ENCODE measurements at places on chromosomes 7 and 10.

GRCh38 chr10:101609481-101609880, 21.4 kb downstream of the DPCD start:
- DNase-seq = no peak

GRCh38 chr10:26755443-26755903, 58.0 kb downstream of the PDSS1 start:
- peak; percentile 13 for DNase-seq

DNA sequence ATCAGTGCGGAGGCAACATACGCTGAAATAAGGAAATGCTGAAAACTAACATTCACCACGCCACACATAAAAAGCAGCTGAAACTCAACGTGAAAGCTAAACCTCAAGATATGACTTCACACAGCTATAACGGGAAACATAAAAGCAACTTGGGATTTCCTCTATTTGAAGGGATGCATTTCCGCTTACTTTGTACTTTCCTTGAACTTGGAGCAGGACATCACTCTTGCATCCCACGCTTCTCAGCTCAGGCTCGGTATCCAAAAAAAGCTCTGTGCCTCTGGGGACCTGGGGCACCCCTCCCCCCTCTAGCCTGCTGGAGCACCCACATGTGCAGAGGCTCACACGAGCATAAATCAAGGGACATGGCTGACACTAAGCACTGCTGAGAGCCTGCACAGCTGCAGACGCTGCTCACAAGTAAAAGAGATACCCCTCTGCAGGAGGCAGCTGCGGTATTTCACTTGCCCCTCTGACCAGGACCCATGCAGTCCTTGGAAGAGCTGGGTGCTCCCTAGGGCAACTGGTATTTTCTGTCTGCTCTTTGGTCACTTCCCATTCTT, 34.2 kb downstream of the PARD3 start:
- peak; percentile 12 for DNase-seq

GRCh38 chr10:69215405-69216171, 4.5 kb upstream of the HKDC1 start:
- no peak for DNase-seq

DNA sequence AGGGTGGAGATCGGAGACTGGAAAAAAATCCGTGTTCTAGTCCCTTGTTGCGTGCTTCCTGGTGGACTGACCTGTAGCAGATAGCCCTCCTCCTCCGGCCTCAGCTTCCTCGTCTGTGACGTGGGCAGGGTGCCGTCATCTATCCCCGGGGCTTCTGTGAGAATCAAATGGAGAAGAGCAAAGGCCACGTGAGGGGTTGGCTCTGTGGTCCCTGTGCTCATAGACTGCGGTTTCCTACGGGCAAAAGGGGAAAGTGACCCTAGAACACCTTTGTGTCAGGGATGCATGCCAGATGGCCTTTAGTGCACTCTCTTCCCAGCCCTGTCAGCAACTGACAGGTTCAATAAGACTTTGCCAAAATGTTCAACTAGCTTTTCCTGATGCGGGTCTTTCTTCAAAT, 33.7 kb downstream of the GRK5 start:
- no peak for DNase-seq

DNA sequence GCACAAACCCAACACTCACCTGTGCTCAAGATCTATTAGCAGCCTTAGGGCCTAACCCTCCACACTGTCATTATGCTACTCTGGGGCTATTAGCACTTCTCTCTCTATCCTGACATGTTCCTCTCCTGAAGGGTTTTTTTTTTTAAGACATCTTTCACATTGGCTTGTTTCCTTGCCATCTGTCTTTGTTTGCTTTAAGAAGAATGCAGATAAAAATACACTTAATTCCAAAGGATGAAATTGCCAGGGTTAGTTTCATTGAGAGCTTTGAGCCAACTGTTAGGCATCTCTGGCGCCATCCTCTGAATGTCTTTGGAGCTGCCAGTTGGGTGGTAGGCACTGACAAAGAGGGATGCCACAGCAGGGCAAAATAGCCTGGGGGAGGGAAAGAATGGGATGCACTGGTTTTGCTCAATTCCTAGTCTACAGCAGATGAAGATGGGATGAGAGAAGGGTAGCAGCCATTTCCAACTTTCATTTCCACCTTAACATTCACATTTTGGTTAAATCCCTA, 399.2 kb downstream of the SORCS1 start:
- DNase-seq = no peak

GRCh38 chr7:135785065-135785464, 36.5 kb upstream of the FAM180A start:
- DNase-seq = no peak

- no peak for DNase-seq
Measured at GRCh38 chr10:18478354-18478753, 173.0 kb downstream of the NSUN6 start.

DNA sequence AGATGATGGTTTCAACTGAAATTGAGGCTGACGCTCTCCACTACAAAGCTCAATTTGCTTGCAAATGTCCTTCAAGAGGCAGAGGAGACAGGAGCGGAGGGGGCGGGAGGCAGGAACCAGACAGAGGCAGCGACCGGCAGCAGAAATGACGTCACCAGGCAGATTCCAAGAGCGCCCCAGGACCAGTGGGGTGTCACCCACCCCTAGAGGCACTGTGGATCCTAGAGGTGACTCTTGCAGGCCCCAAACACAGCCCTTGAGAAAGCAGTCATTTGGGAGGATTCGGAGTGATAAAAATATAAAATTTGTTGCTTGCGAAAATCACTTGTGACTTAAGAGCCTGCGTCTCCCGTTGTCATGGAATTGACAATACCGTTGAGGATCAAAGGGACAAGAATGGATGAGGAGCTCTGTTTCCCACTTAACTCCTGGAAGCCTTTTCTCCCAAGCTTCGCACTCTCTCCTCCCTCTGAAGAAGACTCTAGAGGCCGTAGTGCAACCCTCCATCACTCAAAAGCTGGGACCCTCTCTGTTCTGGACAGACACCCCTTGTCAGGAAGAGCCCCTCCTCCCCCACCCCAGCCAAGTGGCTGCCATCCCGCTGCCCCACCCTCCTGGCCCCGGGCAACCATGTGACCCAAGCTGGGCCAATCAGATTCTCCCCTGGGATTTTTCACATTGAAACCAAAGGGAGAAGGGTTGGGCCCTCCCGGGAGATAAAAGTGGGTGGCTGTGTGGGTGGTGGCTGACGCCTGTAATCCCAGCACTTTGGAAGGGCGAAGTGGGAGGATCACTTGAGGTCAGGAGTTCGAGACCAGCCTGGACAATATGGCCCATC, 16.3 kb upstream of the SLC29A4 start:
- DNase-seq = no peak

DNA sequence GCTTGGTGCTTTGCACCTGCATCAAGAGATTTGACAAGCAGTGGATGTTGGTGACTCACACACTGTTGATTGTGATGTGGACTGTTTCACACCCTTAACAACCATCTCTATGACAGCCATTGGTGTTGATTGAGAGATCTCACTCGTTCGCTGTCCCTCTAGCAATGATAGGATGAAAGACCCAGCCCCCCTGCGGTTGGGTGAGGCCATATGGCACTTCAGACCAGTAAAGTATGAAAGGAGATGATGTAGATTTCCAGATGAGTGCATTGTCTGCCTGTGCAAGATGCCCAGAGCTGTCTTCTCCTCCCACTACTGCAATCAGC, 138.7 kb upstream of the PRR15 start:
- no peak for DNase-seq

GRCh38 chr7:128788446-128789412, 3.0 kb upstream of the CCDC136 start:
- no peak for DNase-seq

DNA sequence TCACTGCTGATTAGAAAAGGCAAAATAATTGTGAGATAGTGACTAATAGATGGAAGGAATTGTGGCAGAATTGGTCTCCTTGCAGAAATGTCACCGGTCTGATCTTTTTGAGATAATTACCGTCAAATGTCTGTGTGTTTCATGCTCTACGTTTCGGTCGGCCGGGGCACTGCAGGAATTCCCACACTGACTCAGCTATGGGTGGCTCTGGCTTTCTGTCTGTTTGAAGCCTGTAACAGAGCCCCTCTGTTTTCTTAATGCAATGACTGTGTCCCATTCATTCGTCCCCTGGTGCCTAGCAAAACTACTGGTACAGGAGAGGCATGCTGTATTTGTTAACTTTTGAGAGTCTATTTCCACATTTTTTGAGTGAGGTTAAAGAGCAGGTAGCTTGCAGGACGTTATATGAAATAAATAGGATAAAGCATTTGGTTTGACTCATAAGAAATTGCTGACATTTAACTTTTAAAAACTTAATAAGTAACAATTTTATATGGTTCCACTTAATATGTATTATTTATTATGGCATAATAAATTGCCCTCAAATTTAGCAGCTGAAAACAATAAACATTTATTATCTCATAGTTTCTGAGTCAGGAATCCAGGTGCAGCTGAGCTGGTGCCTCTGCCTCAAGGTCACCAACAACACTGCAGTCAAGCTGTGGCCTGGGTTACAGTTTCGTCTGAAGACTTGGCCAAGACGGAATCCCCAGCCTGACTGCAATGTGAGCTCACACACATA, 53.3 kb upstream of the CTBP2 start:
- DNase-seq = no peak

DNA sequence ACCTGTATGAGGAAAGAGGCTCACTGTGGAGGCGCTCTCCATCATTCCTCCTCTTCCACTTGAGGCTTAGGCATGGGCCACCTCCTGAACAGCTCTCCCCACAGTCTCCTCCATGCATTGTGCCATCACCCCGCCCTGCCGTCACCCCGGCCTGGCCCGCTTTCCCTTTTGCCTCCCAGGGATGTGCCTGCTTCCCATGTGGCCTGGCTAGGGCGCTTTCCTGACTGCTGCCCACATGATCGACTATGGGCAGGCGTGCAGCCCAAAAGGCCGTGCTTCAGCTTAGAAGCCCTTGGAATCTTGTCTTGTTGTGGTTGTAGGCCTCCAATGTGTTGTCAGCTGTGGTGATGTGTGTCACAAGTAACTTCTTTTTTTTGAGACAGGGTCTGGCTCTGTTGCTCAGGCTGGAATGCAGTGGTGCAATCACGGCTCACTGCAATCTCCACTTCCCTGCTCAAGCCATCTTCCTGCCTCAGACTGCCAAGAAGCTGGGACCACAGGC, 1.8 kb upstream of the ACTR3C start:
- DNase-seq = no peak

- no peak for DNase-seq
Measured at GRCh38 chr7:80027611-80028173, 106.9 kb upstream of the GNAI1 start.

GRCh38 chr10:96789571-96790108, 42.5 kb upstream of the LCOR start:
- DNase-seq = no peak

DNA sequence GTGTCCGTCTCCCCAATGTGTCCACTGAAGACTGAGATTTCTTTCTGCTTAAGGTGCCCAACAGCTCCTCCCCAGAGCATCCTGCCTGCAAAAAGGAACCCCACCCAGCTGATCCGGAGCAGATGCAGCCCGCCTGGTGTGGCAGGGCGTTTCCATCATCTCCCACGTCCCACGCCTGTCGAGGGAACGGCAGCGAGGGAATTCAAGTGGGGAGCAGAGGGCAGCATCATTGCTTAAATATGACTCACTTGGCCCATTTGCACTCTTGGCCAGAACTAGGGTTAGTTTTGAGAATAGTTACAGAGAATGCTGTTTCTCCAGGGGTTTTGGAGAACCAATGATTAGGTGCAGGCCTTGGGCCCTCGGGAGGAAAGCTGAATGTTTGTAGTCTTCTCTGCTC, 20.8 kb downstream of the VWA2 start:
- DNase-seq = no peak

DNA sequence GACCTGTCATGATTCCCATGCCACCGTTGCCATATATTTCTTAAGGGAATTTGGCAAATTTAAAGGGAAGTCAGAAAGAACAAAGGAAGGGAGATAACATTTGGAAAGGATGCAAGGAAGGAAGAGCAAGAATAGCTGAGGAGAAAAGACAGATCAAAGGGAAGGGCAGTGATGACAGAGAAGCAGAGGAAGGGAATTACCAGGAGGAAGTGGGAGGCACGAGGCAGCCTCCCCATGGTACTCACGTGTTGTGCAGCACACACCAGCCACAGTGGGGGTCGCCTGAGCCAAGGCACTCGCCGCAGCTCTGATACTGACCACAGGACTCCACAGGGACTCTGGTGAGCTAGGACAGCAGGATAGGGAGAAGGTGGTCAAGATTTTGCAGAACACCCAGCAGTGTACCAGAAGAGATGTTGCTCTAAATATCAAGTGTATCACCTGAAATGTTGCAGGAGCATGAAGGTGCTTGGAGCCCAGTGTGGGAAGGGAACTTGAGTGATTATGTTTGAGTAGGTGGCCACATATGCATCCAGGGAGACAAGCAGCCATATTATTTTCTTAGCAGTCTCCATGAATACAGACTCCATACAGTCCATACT, 335.3 kb downstream of the PLXNA4 start:
- no peak for DNase-seq

- DNase-seq = no peak
Measured at GRCh38 chr10:77664696-77665095, 27.1 kb upstream of the KCNMA1 start.

Measured in HEK293T (cell line).